Activated effector memory CD4-positive, alpha-beta T cell treated with anti-CD3 and anti-CD28 coated beads, Interleukin-2, amount 50 U/mL, for 16 hours (primary cell): ENCODE measurements at places on chromosomes 6 and 20.

DNA sequence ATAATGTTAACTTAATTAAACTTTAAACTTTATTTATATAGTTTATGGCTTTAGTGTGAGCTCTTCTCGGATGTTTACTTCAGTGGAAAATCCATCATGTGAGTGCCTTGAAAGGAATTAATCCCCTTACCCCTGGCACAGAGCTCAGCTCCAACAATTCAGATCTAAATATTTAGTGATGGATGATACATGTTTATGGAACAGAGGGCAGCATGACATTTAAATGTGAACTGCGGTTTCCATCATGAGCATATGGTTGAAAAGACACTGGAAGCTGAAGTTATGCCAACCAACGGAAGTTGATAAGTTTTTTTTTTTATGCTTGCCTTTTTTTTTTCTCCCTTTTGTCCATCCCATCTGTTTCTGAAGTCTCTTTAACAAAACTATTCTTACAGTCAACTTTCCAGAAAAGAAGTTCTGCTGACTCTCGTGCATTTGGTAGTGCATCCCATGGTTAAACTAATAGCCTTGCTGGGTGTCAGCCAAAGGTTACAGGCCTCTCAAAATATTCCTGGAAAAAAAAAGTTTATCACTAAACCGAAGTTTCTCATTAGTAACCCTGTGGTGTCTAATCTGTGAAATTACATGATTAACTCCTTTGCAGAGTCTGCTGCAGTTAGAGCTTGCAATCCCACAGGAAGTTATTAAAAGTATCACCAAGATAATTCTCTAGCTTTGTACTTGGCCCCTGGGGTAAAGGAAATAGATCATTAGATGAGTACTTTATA is 243.9 kb upstream of the TCF21 start:
- no peak for DNase-seq

DNA sequence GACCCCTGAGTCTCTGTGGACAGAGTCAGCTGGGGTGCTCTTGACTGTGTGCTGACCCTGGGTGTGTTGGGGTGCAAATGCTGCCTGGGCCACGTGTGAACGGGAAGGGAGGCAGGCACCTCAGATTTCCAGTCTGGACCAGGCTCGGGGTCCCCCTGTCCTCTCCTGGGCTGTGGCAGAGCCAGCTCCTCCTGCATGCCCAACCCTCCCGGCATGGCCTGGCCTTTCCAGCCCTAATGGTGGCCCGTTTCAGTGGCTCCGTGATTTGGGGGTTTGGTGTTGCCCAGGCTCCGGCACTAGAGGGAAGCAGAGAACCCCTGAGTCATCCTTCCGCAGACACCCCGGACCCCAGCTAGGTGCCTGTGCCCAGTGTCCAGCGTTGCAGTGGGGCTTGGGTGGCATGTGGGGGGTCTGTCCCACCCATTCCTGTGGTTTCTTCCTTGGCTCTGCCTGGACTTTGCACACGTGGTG is 9.1 kb downstream of the RBM38 start:
- no peak for DNase-seq

DNA sequence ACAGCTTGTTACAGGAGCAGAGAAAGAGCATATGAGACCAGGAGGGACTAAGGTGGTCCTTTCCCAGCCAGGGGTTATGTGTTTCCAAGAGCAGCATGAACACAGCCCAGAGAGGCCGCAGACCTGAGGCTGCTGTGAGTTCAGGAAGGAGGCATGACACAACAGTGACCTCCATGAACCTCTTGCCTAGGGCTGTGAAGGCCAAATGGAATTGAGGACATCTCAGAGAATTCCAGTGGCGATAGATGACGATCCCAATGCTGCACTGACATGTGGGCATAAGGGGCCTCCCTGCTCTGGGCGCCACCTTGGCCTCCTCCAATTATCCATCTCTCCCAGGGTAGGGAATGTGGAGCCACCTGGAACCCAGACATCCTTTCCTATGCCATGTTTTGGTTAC is 79.9 kb upstream of the FUCA2 start:
- no peak for DNase-seq

DNA sequence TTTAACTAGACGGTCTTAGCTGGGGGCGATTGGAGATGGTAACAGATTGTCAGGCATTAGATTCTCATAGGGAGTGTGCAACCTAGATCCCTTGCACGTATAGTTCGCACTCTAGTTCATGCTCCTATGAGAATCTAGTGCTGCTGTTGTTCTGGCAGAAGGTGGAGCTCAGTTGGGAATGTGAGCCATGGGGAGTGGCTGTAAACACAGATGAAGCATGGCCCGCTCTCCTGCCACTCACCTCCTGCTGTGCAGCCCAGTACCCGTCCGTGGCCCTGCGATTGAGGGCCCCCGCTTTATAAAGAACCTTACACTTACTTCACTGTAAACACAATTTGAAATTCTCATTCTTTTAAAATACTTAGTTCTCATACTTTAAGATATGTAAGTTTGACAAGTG is 339.4 kb downstream of the CDH26 start:
- no peak for DNase-seq
